Mammary epithelial cell (primary cell): ENCODE measurements at places on chromosomes 4 and X. TPM values are rescaled to one million over a fixed set of nuclear protein-coding genes. Genes with fewer than 3 reads are reported as not detected.

The ALB gene
- not detected in 2 replicates for total RNA-seq

The GABRB1 gene
- total RNA-seq: not detected

The XAGE2 gene
- total RNA-seq: not detected

The CYLC1 gene
- not detected in 2 replicates for total RNA-seq

The TMEM255A gene
- not detected for total RNA-seq

The ADRA2C gene
- 0.50 TPM for total RNA-seq

The PDGFC gene
- total RNA-seq: 69.3 TPM

The CDK16 gene
- 110 TPM for total RNA-seq

The HSPA4L gene
- 40.7 and 44.9 TPM in 2 replicates for total RNA-seq

The ERVMER34-1 gene
- 5.7 TPM for total RNA-seq

The DEFB131A gene
- total RNA-seq: not detected

The GAB3 gene
- total RNA-seq: 2.8 TPM

The RENBP gene
- total RNA-seq: not detected in 2 replicates

The SOX3 gene
- total RNA-seq: not detected in 2 replicates

The GUCY1A1 gene
- total RNA-seq: 0.24 TPM in 1 of 2 replicates, not detected in the other

The CDX4 gene
- total RNA-seq: not detected

The TCEAL6 gene
- not detected in 2 replicates for total RNA-seq

The MAGEA2B gene
- total RNA-seq: not detected in 2 replicates

The C4orf50 gene
- total RNA-seq: not detected in 2 replicates

The KIT gene
- total RNA-seq: 0.83 TPM

The GPC4 gene
- 7.2 TPM for total RNA-seq

The TEX13D gene
- not detected in 2 replicates for total RNA-seq

The ADH1B gene
- total RNA-seq: under 0.01 TPM

The ZNF732 gene
- total RNA-seq: 0.80 and 2.0 TPM in 2 replicates

The RP2 gene
- 10.4 and 12.8 TPM in 2 replicates for total RNA-seq

The FAM9C gene
- not detected for total RNA-seq

The ZCCHC4 gene
- 10.2 and 13.0 TPM in 2 replicates for total RNA-seq

The RNF175 gene
- 0.31 TPM in 1 of 2 replicates, not detected in the other for total RNA-seq

The TRIML2 gene
- total RNA-seq: 0.17 TPM

The PPEF2 gene
- not detected for total RNA-seq

The TTC29 gene
- total RNA-seq: not detected

The CCDC120 gene
- 19.7 and 26.1 TPM in 2 replicates for total RNA-seq

The ASMTL gene
- total RNA-seq: 13.7 TPM

The PPEF1 gene
- total RNA-seq: not detected

The ABCE1 gene
- total RNA-seq: 96.3 and 102 TPM in 2 replicates

The SASH3 gene
- total RNA-seq: not detected

The PNMA3 gene
- not detected in 2 replicates for total RNA-seq

The ABCG2 gene
- total RNA-seq: 3.8 and 5.4 TPM in 2 replicates

The FRAS1 gene
- total RNA-seq: 18.6 and 38.1 TPM in 2 replicates

The FGF16 gene
- not detected in 2 replicates for total RNA-seq

The RASL11B gene
- 3.5 TPM for total RNA-seq

The STPG2 gene
- total RNA-seq: 0.28 TPM in 1 of 2 replicates, not detected in the other

The HSD17B13 gene
- not detected in 2 replicates for total RNA-seq

The WDR17 gene
- 0.33 TPM for total RNA-seq

The LPAR4 gene
- total RNA-seq: not detected

The XAGE1B gene
- total RNA-seq: not detected

The ASB12 gene
- not detected in 2 replicates for total RNA-seq

The RIPPLY1 gene
- not detected in 2 replicates for total RNA-seq

The SCML2 gene
- total RNA-seq: 0.50 TPM

The SPANXD gene
- total RNA-seq: not detected in 2 replicates

The KLHL4 gene
- 0.64 and 1.5 TPM in 2 replicates for total RNA-seq
